ENCODE measurements at places on chromosomes 4 and X. TPM values are rescaled to one million over a fixed set of nuclear protein-coding genes. Genes with fewer than 3 reads are reported as not detected.

The ODAPH gene
- total RNA-seq = not detected

The STOX2 gene
- total RNA-seq = not detected

The CYSLTR1 gene
- total RNA-seq = 3.1 TPM

The GLRA3 gene
- total RNA-seq = not detected

The GPR78 gene
- total RNA-seq = not detected

The SOWAHD gene
- total RNA-seq = 0.30 TPM

The S100P gene
- 1.9 TPM for total RNA-seq

The ADH1A gene
- not detected for total RNA-seq

The ABCE1 gene
- 172 TPM for total RNA-seq

The XK gene
- 0.07 TPM for total RNA-seq

The ADH1B gene
- not detected for total RNA-seq

The TXK gene
- 11.2 TPM for total RNA-seq

The MAOB gene
- 0.21 TPM for total RNA-seq

The GPR82 gene
- 0.05 TPM for total RNA-seq

- H3K27me3 ChIP-seq = no peaks in the 10 kb centered on the region
- H3K4me3 ChIP-seq = no peak overlapping the region
- peaks cover 15% of the 10 kb centered on the region for H3K4me1 ChIP-seq
Measured at GRCh38 chrX:3141031-3141430, 99.8 kb downstream of the ARSF start.

- H3K4me1 ChIP-seq = no peaks in the 10 kb centered on the region
- H3K27ac ChIP-seq = no peak overlapping the region
- H3K27me3 ChIP-seq = no peaks in the 10 kb centered on the region
- H3K36me3 ChIP-seq = no peaks in the 10 kb centered on the region
Measured at GRCh38 chr4:106691749-106692148, 323.2 kb upstream of the GIMD1 start.

DNA sequence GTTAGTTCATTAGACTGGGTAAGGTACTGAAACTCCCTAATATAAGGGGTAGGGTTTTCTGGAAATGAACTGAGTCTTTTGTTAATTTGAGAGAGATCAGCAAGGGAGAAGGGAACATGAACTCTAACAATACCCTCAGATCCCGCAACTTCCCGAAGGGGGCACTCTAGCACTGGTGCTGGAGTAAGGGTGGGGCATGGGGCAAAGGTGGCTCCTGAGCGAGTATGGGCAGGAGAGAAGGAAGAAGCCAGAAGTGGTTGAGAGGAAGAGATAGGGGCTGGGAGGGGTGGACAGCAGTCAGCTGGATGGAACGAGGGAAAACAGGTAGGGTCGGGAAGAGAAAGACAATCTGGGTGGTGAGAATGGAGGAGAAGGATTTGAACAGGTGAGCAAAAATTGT lies 183.2 kb upstream of the MAGEE2 start:
- DNase-seq = peak; percentile 6
- H3K4me1 ChIP-seq = no peaks in the 10 kb centered on the region
- no peaks in the 10 kb centered on the region for H3K36me3 ChIP-seq
- H3K27ac ChIP-seq = no peak overlapping the region

DNA sequence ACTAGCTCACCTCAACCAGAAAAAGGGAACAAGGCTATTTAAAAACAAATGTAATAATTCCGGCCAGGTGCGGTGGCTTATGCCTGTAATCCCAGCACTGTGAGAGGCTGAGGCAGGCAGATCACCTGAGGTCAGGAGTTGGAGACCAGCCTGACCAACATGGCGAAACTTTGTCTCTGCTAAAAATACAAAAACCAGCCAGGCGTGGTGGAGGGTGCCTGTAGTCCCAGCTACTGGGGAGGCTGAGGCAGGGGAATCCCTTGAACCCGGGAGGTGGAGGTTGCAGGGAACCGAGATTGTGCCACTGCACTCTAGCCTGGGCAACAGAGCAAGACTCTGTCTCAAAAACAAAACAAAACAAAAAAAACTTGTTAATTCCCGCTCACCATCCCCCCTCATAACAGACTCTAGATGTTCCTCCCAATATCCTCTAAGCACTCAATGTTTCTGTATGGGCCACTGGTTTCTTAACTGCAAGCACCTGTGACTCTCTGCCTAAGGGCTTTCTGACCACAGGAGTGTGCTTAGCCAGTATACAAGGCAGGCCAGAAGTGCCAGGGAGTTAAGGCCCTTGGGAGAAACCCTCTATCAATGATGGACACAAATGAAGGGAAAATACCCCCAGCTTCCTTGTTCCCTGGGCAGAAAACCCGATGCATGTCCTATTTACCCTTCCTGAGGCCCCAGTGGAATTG lies 21.0 kb upstream of the THOC2 start:
- H3K27ac ChIP-seq = no peak overlapping the region
- no peak for DNase-seq
- H3K4me1 ChIP-seq = no peaks in the 10 kb centered on the region

DNA sequence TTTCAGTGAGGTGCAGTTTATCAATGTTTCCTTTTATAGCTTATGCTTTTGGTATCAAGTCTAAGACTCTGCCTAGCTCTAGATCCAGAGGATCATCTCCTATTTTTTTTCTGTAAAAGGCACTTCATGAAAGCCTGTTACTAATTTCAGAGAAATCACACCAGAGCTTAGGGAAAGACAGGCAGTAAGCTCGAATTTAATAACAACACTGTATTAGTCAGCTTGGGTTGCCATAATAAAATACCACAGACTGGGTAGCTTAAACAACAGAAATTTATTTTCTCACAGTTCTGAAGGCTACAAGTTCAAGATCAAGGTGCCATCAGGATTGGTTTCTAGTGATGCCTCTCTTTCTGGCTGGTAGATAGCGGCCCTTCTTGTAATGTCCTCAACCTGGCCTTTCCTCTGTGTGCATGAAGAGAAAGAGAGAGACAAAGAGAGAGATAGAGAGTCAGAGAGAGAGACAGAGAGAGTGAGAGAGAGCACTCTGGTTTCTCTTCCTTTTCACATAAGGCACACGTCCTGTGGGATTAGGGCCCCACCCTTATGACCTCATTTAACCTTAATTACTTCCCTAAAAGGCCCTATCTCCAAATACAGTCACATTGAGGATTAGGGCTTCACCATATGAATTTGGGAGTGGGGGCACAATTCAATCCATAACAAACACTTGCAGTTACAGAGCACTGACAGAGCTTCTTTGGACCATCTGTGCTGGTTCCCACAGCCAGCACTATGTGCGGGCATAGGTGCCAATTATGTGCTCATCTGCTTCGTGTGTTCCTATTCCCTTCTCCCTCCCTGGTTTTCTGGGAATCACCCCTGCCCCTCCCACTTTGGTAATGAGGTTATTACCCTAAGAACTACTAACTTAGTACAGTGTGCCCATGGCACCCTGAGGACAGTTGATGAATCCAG lies 114.8 kb upstream of the MED14 start:
- H3K27ac ChIP-seq = no peak overlapping the region
- H3K36me3 ChIP-seq = no peaks in the 10 kb centered on the region
- no peak overlapping the region for H3K4me3 ChIP-seq

GRCh38 chrX:153924149-153924861 lies 1.8 kb downstream of the ARHGAP4 start:
- H3K27ac ChIP-seq = peak overlapping the region; percentile 97
- H3K4me1 ChIP-seq = peaks cover 26% of the 10 kb centered on the region
- DNase-seq = peak; percentile 66

- H3K27ac ChIP-seq = no peak overlapping the region
- no peak overlapping the region for H3K4me3 ChIP-seq
- H3K36me3 ChIP-seq = no peaks in the 10 kb centered on the region
- H3K27me3 ChIP-seq = peaks cover 2% of the 10 kb centered on the region
Measured at GRCh38 chr4:172986114-172986513, 182.5 kb upstream of the GALNT7 start.

All from activated CD4-positive, alpha-beta T cell treated with anti-CD3 and anti-CD28 coated beads for 36 hours (primary cell).